ENCODE measurements at places on chromosomes 4 and X.

DNA sequence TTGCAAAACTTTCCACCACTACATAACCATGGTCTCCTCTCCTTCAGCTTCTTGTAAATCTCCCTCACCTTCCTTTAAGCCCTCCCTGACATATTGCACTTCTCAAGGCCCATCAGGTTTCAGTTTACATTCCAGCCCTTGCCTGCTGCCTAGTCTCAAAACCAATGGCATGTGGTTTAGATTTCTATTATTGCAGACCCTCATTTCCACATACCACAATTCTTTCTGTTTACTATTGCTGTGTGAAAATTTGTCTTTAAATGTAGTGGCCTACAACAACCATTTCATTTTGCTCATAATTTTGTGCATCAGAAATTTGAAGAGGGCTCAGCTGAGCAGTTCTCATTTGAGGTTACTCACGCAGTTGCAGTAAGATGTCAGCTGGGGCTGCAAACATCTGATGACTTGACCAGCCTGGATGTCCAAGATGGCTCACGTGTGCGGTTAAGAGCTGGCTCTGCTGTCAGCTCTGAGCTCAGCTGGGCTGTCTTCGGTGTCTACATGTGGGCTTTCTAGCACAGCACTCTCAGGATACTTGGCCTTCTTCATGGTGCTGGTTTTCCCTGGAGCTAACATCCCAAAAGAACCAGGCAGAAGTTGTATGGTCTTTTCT, 29.9 kb upstream of the SOD3 start:
- no peak for DNase-seq

- DNase-seq = no peak
Observed at GRCh38 chr4:156290811-156291210, 337.1 kb upstream of the CTSO start.

GRCh38 chr4:97370568-97370967, 772.7 kb downstream of the STPG2 start:
- DNase-seq = no peak

GRCh38 chr4:130486841-130487240, 1390.9 kb downstream of the C4orf33 start:
- no peak for DNase-seq

- DNase-seq = no peak
Observed at GRCh38 chrX:38052096-38052495, 45.7 kb downstream of the SYTL5 start.

DNA sequence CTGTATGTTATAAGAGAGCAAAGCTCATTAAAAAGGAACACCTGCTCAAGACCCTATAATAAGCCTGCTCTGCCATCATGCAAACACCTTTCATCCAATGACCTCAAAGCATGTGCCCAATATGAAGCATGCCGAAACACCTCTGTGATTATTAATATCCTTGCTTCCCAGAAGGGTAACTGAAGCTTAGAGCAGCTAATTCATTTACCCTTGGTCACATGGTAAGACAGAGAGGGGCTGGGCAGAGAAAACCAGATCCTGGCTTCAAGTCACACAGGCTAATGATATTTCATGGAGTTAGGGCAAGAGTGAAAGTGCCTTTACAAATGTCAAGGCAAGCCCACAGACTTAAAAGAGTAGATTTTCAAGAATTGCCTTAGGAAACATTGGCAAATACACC, 5.6 kb downstream of the AMOT start:
- DNase-seq = no peak

DNA sequence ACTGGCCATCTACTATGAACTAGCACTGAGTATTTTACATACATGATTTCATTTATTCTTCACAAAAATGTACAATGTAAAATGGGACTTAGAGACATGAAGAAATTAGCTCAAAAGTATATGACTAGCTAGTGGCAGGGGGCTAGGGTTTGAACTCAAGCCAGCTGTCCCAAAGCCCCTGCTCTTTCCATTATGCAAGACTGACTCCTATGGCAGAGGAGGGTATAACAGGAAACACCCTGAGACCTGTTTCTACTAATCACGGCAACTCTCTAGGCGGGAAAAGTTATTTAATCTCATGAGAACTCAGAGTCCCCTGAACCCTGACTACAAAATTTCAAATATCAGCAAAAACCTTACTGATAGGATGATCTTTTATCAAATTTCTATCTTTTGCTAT, 150.6 kb downstream of the PRDM5 start:
- DNase-seq = no peak

Data from kidney (tissue), 22 donors.